ENCODE measurements at places on chromosomes 13 and 19.
A peak's percentile ranks its signal among the peaks of the same experiment; 100 is the strongest.

- DNase-seq, result no peak
These were observed 811.4 kb downstream of the DACH1 start for GRCh38 chr13:71055644-71056043.

DNA sequence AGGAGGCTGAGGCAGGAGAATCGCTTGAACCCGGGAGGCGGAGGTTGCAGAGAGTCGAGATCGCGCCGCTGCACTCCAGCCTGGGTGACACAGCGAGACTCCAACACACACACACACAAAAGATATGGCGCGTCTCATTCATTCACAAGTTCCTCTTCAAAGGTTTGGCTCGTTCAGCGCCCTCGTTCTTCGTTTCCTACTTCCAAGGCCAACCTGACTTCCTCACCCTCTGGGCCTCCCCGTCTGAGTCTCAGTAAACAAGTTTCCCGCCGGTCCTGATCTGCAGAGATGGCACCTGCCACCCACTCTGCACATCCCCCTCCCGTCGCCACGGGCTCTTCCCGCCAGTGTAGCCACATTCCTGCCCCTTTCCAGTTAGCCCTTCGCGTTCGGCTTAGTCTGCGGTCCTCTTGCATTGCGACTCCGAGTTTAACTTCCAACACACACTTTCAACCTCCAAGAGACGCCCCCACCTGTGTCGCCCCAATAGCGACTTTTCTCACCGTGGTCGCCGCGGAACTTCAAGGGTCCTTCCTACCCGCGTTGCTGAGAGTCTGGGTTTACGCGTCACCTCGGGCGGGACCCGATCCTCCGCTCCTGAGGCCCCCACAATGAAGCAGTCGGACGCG is 1.3 kb upstream of the BSG start:
- peak; percentile 31 for DNase-seq

DNA sequence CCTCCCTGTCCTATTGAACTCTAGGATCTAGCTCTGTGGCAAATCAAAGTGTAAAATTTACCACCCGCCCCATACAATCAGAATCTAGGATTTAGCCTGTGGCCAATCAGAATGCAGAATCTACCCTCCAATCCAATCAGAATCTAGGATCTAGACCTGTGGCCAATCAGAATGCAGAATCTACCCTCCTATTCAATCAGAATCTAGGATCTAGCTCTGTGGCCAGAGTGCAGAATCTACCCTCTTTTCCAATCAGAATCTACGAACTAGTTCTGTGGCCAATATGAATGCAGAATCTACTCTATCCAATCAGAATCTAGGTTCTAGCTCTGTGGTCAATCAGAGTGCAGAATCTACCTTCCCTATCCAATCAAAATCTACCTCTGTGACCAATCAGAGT is 25.8 kb downstream of the PRKD2 start:
- no peak for DNase-seq

DNA sequence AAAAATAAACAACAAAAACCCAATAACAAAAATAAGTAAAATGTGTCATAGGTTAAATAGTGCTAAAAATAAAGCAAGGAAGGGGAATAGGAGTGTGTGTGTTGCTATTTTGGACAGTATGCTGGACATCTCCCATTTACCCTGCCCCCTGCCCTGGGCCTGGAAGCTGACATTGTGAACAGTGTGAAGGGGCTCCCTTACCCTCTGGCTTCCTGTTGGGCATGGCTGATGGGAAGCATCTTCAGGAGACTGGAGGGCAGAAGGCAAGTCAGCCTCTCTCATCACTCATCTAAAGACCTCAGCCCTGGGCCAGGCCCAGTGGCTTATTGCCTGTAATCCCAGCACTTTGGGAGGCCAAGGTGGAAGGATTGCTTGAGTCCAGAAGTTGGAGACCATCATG is 26.7 kb downstream of the KCTD15 start:
- no peak for DNase-seq

DNA sequence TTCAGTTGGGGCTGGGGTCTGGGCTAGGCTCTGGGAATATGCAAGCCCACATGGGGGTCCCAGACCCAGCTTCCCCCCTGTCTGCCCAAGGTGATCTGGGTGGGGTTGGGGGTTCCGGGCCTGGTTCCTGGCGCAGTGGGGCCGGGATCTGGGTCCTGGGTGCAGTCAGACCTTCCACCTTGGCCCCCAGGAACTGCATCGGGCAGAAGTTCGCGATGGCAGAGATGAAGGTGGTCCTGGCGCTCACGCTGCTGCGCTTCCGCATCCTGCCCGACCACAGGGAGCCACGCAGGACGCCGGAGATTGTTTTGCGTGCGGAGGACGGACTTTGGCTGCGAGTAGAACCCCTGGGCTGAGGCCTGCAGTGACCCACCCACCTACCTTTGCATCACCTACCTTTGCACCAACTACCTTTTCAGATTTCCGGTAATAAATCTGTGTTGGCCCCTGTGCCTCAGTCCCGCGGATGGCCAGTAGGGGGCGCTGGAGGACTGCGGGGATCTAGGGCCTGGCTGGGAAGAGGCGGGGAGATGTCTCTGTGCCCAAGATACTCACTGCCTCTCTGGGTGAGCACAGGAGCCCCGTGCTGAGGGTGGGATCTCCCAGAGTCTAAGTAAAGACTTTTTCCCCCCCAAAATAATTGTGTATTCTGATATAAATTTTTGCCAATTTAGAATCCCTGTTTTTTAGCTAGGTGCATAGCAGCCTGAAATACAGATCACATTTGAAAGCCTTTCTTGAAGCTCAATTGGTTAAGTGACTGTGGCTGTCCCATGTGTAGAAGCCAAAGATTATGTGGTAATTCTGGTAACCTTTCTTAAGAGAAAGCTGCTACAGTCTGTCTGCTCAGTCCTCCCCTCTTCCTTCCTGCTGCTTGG is 11.5 kb upstream of the CYP4F3 start:
- peak; percentile 90 for DNase-seq

- no peak for DNase-seq
These were observed 221.9 kb upstream of the PCDH17 start for GRCh38 chr13:57409656-57410055.

- DNase-seq, result no peak
These were observed 25.4 kb downstream of the VWA8 start for GRCh38 chr13:41935501-41935900.

DNA sequence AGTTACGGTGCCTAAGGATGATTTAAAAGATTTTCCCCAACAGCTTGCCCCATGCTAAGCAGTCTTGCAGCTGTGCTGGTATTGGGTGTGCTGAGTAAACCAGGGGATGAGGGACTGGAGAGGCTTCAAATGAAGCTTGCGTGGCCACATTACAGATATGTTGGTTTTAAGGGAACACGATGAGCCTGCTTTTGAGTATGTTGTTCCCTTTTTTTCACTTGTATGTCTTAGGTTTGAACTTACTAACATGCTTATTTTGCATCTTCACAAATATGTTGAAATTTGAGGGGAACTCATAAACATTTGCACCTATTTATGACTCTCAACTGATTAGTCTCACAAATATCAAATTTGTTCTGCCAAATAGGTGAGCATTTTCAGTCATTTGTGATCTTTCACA is 2.0 kb upstream of the IL17D start:
- DNase-seq, result no peak
